Osteoblast (primary cell): ENCODE measurements at places on chromosomes 12 and 14.

- no peak overlapping the region for H3K4me3 ChIP-seq
- no peak for DNase-seq
- H3K36me3 ChIP-seq: no peaks in the 10 kb centered on the region
- peaks cover 16% of the 10 kb centered on the region for H3K4me1 ChIP-seq
Measured at GRCh38 chr12:26119391-26119989, 5.3 kb downstream of the BHLHE41 start.

- peaks cover 54% of the 10 kb centered on the region for H3K36me3 ChIP-seq
- H3K27me3 ChIP-seq: no peaks in the 10 kb centered on the region
- no peak overlapping the region for H3K4me3 ChIP-seq
- no peak for DNase-seq
- no peak overlapping the region for H3K27ac ChIP-seq
Measured at GRCh38 chr12:123741937-123742572, 20.0 kb upstream of the DNAH10 start.

GRCh38 chr12:125071456-125071855 lies 6.2 kb downstream of the AACS start:
- H3K27me3 ChIP-seq: no peaks in the 10 kb centered on the region
- peaks cover 7% of the 10 kb centered on the region for H3K4me1 ChIP-seq
- H3K27ac ChIP-seq: no peak overlapping the region
- H3K36me3 ChIP-seq: peaks cover 13% of the 10 kb centered on the region

DNA sequence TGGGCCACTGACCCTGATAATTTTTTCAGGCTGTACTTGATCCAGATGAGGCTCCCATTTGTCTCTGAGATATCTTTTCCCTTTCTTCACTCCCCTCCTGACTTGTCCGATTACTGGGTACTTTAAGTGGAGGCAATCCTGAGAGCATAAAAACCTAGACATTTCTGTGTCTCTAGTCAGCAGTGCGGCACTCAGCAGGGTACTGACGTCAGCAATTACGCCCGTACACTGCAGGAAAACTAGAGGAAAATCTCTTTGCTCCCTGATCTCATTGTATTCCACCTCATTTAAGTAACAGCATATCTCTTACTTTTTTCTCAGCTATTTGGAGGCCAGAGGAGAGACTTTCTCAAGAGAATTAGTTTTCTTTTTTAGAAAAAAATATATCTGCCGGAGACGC lies 315.5 kb upstream of the OR4E1 start:
- no peak for DNase-seq
- H3K36me3 ChIP-seq: no peaks in the 10 kb centered on the region
- H3K27ac ChIP-seq: no peak overlapping the region
- no peak overlapping the region for H3K4me3 ChIP-seq
- no peaks in the 10 kb centered on the region for H3K27me3 ChIP-seq

DNA sequence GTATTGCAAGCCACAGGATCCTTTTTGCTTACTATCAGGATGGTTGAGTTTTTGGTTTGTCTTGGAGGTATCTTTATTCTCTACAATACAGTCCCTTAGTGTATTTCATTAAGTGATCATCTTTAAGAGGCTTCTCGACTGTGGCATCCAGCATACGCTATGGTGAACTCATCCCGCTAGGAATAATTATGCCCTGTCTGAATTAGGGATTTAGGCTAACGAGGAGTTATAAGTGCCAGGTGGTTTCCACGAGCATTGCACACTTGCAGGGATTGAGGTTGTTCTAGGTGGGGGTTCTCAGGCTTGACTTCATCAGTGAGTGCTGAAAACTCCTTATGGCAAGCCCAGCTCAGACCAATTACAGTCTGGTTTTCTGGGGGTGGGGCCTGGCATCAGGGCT lies 37.2 kb upstream of the RBM19 start:
- H3K27me3 ChIP-seq: no peaks in the 10 kb centered on the region
- no peaks in the 10 kb centered on the region for H3K4me1 ChIP-seq

DNA sequence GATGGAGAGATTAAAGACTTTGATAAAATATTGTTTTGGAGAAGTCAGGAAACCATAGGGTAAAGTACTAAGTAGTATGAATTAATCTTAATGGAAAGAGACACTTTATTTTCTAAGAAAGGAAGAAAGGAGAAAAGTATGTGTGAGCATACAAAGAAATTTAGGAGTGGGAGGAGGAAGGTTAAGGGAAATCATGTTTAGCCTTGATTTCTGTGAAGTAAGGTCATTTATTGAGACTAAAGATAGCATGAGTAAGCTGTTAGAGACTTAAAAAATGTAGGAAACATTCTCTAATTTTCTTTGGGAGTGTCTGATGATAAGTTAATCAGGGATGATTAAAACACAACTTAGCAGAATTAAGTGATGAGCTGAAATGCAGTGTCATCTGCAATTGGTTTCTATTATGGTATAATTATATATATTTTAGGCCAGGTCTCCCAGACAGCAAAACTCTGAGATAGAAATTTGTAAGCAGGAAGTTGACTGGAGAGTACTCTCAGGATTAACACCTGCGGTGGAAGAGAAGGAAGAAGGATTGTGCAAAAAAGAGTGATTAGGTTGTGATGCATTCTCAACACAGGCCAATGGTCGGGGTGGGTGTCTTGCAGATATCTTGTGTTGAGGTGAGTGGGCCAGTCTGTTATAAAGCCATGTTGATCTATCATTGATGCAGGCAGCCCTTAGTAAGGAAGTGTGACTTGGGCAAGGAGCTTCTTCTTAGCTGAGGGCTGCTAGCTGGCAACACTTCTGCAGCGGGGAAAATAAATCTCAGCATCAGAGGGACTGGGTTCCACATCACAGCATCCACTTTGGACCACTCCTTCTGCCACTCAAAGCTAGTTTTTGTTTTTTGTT lies 256.2 kb downstream of the AEBP2 start:
- no peaks in the 10 kb centered on the region for H3K27me3 ChIP-seq
- no peaks in the 10 kb centered on the region for H3K36me3 ChIP-seq
- H3K4me1 ChIP-seq: peaks cover 4% of the 10 kb centered on the region
- no peak overlapping the region for H3K4me3 ChIP-seq
- peak; percentile 53 for DNase-seq
- no peak overlapping the region for H3K27ac ChIP-seq

DNA sequence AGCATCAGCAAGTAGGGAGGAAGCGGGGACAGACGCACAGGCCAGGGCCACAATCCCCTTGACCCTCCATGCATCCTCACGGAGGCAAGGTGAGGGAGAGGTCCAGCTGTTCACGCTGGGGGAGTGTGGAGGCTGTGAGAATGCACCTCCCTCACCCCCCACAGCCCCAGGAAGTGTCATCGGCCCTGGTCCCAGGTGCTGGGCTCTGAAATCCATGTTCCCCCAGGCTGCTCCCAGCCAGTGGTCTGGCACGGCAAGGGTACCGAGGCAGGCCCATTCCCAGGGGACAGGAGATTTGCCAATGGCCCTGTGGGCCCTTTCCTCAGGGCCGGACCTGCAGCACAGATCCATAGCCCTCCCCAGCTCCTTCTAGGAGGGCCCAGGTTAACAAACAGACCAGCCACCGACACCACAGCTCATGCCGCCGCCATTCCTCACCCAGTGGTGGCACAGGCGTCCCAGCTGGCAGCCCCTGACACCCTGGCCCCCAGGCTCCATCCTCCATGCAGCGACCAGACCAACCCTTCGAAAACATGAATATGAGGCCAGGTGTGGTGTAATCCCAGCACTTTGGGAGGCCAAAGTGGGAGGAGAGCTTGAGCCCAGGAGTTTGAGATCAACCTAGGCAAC lies 21.9 kb upstream of the EIF5 start:
- H3K27ac ChIP-seq: no peak overlapping the region
- DNase-seq: no peak
- H3K36me3 ChIP-seq: no peaks in the 10 kb centered on the region
- peaks cover 13% of the 10 kb centered on the region for H3K27me3 ChIP-seq
- peaks cover 5% of the 10 kb centered on the region for H3K4me1 ChIP-seq
- H3K4me3 ChIP-seq: no peak overlapping the region

DNA sequence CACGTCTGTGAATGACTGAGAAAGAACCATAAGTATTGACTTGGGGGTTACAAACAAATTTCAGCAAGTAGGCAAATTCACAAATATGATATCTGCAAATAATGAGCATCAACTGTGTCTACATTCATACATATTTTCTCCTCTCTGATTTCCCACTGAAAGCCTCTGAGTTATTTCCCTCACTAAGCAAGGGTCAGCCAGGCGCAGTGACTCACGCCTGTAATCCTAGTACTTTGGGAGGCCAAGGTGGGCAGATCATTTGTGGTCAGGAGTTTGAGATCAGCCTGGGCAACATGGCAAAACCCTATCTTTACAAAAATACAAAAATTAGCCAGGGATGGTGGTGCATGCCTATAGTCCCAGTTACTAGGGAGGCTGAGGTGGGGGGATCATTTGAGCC lies 80.8 kb downstream of the SLC25A21 start:
- DNase-seq: no peak
- no peaks in the 10 kb centered on the region for H3K27me3 ChIP-seq
- no peak overlapping the region for H3K27ac ChIP-seq
- H3K4me1 ChIP-seq: no peaks in the 10 kb centered on the region
- no peaks in the 10 kb centered on the region for H3K36me3 ChIP-seq
- no peak overlapping the region for H3K4me3 ChIP-seq

DNA sequence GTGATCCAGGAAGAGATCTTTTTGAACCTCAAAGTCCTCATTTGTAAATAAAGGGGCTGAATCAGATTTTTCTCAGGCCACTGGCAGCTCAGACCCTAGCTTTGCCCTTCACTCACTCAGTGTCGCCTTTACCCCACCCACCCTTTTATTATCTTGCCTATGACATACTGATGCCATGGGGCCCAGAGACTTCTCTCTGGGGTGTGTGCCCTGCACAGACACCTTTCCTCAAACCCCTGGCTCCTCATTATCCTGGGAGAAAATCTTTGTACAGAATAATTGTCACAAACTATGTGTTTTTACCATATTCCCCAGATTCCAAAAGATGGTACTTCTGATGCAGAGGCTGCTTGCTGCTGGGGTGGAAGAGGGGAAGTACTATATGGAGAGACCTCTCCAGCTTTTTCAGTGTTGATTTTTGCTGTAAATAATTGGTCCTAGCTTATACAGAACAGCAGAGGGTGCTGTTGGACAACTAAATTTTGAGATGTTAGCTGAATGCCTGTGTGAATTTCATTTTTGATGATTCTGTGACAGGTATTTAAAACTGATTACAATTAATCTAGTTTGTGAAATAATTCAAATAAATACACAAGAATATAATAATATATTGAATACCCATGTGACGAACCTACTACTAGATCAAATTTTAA lies 53.9 kb upstream of the DCD start:
- H3K27ac ChIP-seq: no peak overlapping the region
- peak; percentile 39 for DNase-seq
- peaks cover 3% of the 10 kb centered on the region for H3K27me3 ChIP-seq
- no peak overlapping the region for H3K4me3 ChIP-seq

- no peaks in the 10 kb centered on the region for H3K27me3 ChIP-seq
- DNase-seq: no peak
- H3K4me3 ChIP-seq: no peak overlapping the region
- peaks cover 35% of the 10 kb centered on the region for H3K4me1 ChIP-seq
- no peak overlapping the region for H3K27ac ChIP-seq
- H3K36me3 ChIP-seq: peaks cover 4% of the 10 kb centered on the region
Measured at GRCh38 chr12:12439636-12440035, 82.8 kb downstream of the BORCS5 start.

DNA sequence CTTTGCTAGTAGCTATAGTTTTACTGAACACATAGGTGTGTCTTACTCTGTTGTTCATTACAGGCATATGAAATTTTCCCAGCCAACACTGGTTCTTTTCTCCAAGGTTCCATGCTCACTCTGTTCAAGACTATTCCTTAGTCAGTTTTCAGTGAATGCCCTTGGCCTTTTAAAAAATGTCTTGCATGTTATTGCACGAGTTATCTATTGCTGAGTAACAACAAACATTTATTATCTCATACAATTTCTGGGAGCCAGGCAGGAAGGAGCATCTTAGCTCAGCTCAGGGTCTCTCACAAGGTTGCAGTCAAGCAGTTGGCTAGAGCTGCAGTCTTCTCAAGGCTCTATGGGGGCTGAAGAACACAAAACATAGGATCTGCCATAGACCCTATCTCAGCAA lies 223.5 kb downstream of the BTG1 start:
- H3K4me1 ChIP-seq: no peaks in the 10 kb centered on the region
- no peaks in the 10 kb centered on the region for H3K36me3 ChIP-seq
- no peaks in the 10 kb centered on the region for H3K27me3 ChIP-seq
